Dermis microvascular lymphatic vessel endothelial cell (primary cell): ENCODE measurements at places on chromosomes 7 and 10. TPM values are rescaled to one million over a fixed set of nuclear protein-coding genes. Genes with fewer than 3 reads are reported as not detected.
A peak's percentile ranks its signal among the peaks of the same experiment; 100 is the strongest.

DNA sequence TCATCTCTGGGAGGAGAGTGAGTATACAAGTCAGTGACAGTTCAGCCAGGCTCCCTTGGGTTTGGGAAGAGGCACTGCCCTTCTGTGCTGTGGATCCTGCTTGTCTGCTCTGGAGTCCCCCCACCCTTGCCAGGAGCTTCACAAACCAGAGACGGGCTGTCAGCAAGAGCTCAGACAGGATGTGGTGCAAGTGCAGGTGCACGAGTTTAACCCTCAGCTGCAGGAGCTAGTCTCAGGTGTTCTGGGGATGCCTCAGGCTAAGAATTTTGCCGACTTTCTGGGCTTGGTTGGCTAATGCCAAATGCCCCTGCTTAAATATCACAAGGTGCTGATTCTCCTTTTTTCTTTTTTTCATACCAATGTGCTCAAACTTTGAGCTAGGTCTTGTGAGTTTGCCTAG lies 22.3 kb downstream of the ZNF783 start:
- DNase-seq, result no peak

- DNase-seq, result no peak
These were observed 11.6 kb upstream of the IMPDH1 start for GRCh38 chr7:128421384-128421783.

DNA sequence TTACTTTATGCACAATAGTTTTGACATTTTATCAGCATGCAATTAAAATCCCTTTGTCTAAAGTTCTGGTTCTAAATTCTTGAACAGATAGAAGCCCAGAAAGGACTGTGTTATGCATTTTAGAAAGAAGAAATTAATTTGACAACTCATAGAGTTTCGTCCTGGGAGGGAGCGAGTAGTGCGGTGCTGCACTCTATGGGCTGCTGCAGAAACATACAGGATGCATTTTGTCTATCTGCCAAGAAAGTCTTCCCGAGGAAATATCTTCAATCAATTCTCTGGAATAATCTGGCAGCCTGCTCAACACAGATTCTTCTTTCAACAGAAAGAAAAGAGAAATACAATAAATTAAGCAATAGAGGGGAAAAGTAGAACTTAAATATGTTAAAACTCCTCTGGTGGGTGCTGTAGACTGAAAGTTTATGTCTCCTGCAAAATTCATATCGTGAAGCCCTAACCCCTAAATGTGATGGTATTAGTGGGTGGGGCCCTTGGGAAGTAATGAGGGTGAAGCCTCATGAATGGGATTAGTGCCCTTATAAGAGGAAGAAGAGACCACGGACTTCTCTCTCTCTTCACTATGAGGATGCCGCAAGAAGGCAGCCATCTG lies 39.0 kb upstream of the IFRD1 start:
- DNase-seq, result peak; percentile 65

DNA sequence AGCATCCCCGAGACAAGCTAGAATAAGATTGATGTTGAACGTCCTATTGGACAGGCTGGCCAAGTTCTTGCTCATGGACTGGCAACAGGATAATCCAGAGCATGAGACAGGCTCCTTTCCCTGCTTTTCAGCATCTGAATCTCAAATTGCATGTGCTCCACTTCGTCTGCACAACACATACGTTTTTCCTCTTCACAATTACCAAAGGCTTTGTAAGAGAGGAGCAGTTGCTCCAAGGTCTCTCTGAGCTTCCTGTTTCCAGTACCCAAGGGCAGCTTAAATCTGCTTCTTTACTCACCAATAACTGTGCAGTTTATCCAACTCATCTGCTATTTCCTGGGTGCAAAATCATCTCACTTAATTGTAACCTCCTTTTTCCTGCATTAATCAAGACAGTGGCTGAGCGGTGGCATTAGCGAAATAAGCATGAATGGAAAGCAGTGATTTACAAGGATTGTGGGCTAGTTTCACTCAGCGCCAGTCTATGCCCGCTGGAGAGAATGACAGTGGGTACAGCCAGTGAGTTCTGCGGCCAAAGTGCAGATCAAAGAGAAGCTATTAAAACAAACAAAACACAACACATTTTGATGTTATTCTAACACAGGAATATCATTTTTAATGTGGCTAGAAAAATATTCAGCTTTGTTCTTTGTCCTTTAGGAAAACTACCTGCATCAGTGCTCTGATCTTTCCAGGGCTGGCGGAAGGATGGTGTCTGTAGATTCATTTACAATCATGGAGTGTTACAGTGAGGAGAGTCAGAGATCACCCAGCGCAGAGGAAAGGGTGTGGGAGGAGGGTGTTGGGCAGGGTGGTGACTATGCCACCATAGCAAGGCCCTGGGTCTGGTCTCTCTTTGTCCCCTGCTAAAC lies 79.8 kb downstream of the CHN2 start:
- no peak for DNase-seq

- DNase-seq, result peak; percentile 73
These were observed 24.0 kb downstream of the CCSER2 start for GRCh38 chr10:84352251-84352842.

GRCh38 chr7:74655324-74655723 lies 2.2 kb upstream of the GTF2I start:
- DNase-seq, result no peak

GRCh38 chr10:131573707-131574106 lies 262.2 kb upstream of the TCERG1L start:
- DNase-seq, result no peak

- no peak for DNase-seq
These were observed 395.0 kb downstream of the ZWINT start for GRCh38 chr10:55966101-55966500.

- no peak for DNase-seq
These were observed 20.8 kb downstream of the CCDC6 start for GRCh38 chr10:59885430-59886134.

GRCh38 chr7:4788627-4789189 lies 13.3 kb downstream of the AP5Z1 start:
- DNase-seq, result no peak

DNA sequence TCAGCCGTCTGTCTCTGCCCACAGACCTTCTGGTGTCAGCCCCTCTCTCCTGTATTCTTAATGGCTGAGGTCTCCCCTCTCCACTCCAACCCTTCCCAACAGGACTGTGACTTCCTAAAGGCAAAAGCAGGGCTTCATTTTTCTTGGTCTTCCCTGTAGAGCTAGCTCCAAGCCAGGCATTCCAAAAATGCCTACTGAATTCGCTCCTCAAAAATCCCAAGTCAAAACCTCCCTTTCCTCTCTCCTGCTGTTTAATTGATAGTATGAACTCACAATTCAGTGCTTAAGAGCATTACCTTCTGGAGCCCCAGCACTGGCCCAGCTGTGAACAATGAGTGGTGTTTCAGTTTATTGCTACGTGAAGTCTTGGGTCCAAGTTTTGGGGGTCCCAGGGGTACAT lies 628.4 kb downstream of the PARD3 start:
- DNase-seq, result no peak

GRCh38 chr7:25624833-25625232 lies 396.5 kb upstream of the NPVF start:
- no peak for DNase-seq

DNA sequence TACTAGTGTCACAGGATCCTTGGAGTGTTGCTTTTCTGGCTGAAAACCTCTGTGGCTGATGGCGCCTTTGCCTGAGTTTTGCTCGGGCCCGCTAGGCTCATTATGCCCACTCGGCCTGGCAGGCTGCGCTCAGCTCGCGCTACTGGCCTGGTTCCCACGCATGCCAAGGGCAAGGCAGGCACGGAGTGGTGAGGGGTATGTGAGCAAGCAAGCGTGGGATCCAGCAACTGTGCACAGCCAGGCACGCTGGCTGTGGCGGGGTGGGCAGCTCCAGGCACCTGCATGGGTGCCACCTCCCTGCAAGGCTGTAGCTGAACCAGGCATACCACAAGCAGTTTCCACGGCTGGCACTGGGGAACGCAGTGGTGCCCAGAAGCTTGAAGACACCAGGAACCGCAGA lies 562.6 kb downstream of the GRM8 start:
- no peak for DNase-seq

GRCh38 chr7:11327633-11328032 lies 354.0 kb downstream of the PHF14 start:
- no peak for DNase-seq

DNA sequence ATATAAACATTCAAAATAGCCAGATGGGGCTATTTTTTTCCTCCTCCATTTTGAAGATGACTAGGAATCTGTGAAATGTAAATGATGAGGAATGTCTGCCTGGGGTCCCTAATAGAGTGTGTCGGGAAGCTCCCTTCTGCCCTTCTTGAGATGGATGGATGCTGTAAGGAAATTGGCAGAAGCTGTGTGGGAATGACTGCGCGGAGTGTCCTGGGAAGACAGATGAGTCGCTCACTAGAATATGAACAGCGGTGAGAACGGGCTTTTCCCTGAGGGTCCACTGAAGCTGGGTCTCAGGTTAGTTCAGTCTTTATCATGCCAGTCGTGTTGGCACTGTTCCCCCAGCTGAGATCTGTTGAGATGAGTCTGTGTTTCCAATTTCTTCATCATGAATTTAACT lies 75.1 kb upstream of the PLPP4 start:
- DNase-seq, result no peak

DNA sequence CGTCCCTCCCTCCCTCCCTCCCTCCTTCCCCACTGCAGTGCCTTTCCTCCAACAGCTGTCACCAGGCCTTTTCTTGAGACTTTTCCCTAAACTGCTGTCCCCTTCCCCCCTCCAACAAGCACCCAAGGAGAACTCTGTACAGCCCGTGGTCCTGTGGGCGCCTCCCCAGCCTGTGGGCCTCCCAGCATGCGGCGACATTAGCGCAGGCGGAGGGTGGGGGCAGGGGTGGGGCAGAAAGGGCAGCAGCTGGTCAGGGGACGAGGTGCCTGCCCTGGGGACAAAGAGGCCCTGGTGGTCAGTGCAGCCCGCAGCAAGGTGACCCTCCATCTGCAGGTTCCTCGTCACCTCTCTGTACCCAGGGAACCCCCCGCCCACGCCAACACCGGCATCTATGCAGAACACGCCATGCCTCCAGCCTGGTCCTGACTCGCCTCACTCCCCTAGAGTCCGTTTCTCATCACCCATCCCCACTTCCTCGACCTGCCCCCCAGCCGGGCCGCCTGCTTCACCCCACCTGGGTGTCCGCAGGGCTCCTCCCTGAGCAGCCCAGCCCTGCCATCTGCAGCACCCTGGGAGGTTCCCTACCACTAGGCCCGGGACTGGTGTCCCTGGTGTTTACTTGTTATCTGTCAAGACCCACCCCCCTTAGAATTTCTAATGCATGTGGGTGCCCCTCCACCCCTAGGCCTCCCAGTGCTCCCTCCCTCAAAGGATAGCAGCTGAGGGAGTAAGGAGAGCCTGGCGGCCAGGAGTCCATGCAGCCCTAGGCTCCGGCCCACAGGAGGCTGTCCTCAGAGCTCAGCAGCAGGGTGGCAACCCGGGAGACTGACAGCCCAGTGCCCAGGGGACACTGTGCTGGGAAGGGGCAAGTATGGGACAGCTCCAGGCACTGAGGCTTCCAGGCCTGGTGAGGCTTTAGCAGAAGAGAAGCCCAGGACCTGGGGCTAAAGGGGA lies 147.8 kb downstream of the ARHGAP22 start:
- DNase-seq, result no peak

- DNase-seq, result peak; percentile 75
These were observed 2.0 kb upstream of the LZTS2 start for GRCh38 chr10:100997360-100998182.

DNA sequence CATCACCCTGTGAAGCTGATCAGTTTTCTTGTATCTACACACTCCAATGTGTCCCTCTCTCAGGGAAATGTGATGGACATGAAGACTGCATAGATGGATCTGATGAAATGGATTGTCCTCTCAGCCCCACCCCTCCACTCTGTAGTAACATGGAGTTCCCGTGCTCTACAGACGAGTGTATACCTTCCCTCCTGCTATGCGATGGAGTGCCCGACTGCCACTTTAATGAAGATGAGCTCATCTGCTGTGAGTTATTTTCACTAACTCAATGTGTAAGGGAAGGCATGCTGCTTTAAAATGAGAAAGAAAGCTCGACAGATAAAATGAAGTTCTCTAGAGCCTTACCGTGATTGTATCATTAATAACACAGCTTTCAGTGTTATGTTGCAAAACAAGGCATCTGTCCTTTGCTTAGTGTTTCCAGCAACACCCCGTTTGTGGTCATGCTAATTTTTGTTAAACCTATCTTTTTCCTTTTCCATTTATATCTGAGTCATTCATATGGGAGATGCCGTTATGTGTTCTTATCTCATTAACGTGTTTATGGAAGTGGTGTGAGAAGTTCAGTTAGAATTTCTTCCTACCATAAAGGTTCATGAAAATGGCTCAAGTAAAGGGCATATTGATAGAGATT lies 220.9 kb upstream of the PLXDC2 start:
- no peak for DNase-seq

DNA sequence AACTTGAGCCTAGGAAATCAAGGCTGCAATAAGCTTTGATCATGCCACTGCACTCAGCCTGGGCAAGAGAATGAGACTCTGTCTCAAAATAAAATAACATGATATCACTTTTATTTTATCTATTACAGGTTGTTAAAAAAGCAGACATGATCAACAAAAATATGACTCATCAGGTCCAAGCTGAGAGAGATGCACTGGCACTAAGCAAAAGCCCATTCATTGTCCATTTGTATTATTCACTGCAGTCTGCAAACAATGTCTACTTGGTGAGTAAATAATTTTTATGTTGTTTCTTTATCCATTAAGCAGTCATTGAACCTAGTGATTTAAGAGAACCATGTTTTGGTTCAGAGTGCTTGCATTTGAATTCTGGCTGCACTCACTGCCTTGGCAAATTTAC lies 3.3 kb downstream of the MASTL start:
- DNase-seq, result peak; percentile 44

- DNase-seq, result no peak
These were observed 7.3 kb downstream of the DMTF1 start for GRCh38 chr7:87159538-87159937.

GRCh38 chr10:36114141-36114540 lies 472.0 kb upstream of the FZD8 start:
- no peak for DNase-seq

GRCh38 chr7:133036289-133036688 lies 45.6 kb downstream of the CHCHD3 start:
- DNase-seq, result no peak

HHEX gene
- 36.8 and 62.8 TPM in 2 replicates for total RNA-seq

PTN gene
- total RNA-seq, result not detected in 2 replicates

EPO gene
- not detected in 2 replicates for total RNA-seq

PIK3AP1 gene
- under 0.01 and 0.13 TPM in 2 replicates for total RNA-seq

CFTR gene
- total RNA-seq, result not detected in 2 replicates

HTRA1 gene
- 60.7 and 80.4 TPM in 2 replicates for total RNA-seq

TUBAL3 gene
- not detected in 2 replicates for total RNA-seq

NKX2-3 gene
- total RNA-seq, result not detected in 2 replicates

LRRC18 gene
- total RNA-seq, result not detected in 2 replicates

UCN3 gene
- total RNA-seq, result not detected in 2 replicates

MBLAC1 gene
- total RNA-seq, result 2.1 and 2.2 TPM in 2 replicates
